ENCODE measurements at places on chromosomes 3 and 15. TPM values are rescaled to one million over a fixed set of nuclear protein-coding genes. Genes with fewer than 3 reads are reported as not detected.

WDR72 gene
- total RNA-seq = not detected

MUC20 gene
- 0.96 TPM for total RNA-seq

TNFSF10 gene
- 41.9 TPM for total RNA-seq

PFN2 gene
- 2.7 TPM for total RNA-seq

BLOC1S6 gene
- 56.7 TPM for total RNA-seq

Data from CD8-positive, alpha-beta memory T cell (primary cell).